Diencephalon (tissue), 1 donor: ENCODE measurements at places on chromosomes 5 and 9. TPM values are rescaled to one million over a fixed set of nuclear protein-coding genes. Genes with fewer than 3 reads are reported as not detected.

The FTMT gene
- total RNA-seq, result not detected

The ENTPD2 gene
- total RNA-seq, result 3.2 TPM

The TIGD6 gene
- total RNA-seq, result 4.6 TPM

The GFRA3 gene
- not detected for total RNA-seq

The TAF11L3 gene
- not detected for total RNA-seq

The ORM2 gene
- not detected for total RNA-seq

The SOWAHA gene
- 9.2 TPM for total RNA-seq

The EDIL3 gene
- 114 TPM for total RNA-seq

The SURF2 gene
- 19.6 TPM for total RNA-seq

The FOXI1 gene
- not detected for total RNA-seq

The LRRC8A gene
- total RNA-seq, result 30.9 TPM

The RANBP17 gene
- 189 TPM for total RNA-seq

The NTNG2 gene
- 15.5 TPM for total RNA-seq

The NUDT12 gene
- 33.0 TPM for total RNA-seq

The TBC1D9B gene
- total RNA-seq, result 52.6 TPM

The AGTPBP1 gene
- total RNA-seq, result 266 TPM

The GRM6 gene
- 0.23 TPM for total RNA-seq

The GKAP1 gene
- total RNA-seq, result 18.5 TPM

The SCGB3A2 gene
- total RNA-seq, result not detected

The PCDHB3 gene
- 13.6 TPM for total RNA-seq

The FAM200C gene
- total RNA-seq, result 28.6 TPM

The NLN gene
- total RNA-seq, result 57.7 TPM

The DMRTA1 gene
- 0.92 TPM for total RNA-seq

The CKMT2 gene
- total RNA-seq, result 4.2 TPM

The SLC6A18 gene
- total RNA-seq, result not detected

The SPINK4 gene
- total RNA-seq, result not detected

The C9orf85 gene
- 20.1 TPM for total RNA-seq

The PCDHGB1 gene
- total RNA-seq, result 10.4 TPM

The WDR38 gene
- total RNA-seq, result 2.1 TPM
